Spinal cord (tissue), 10 donors: ENCODE measurements at places on chromosomes 16 and 17. TPM values are rescaled to one million over a fixed set of nuclear protein-coding genes. Genes with fewer than 3 reads are reported as not detected.

- no peak for DNase-seq
These were observed 5.5 kb downstream of the GAST start for GRCh38 chr17:41717408-41718286.

DNA sequence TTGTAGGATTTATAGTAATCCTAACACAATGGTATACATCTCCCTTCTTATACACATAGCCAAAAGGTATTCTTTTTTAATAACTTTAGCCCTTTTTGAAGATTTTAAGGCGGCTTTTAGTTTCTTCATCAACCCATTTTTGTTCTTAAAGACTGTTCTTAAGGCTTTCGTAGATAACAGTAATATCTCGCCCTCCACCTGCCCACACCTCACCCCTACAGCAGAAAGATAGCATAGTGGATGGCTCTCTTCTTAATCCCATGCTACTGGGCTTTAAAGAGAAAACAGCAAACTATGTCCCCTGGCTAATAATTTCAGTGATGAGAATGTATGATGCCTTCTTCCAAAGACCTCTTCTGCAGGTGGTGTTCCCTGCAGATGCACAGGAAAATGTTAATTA lies 8.6 kb downstream of the IGSF6 start:
- DNase-seq = no peak

- peak; percentile 51 for DNase-seq
These were observed 12.5 kb upstream of the C1QTNF8 start for GRCh38 chr16:1108299-1109252.

DNA sequence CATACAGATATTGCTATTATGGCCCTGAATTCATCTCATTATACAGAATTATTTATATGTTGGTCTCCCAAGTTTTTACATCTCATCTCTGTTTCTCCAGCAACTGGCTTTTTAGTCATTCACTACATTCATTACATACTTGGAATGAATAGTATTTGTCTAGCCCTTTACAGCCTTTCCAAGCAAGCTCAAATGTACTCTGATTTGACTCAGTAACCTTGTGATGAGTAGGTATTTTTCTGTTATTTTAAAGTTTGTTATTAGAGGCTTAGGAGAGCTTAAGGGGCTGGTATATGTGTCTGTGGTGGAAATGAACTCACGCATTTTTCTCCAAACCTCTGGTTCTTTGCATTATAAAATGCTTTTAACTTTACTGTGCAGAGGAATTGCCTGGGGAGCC lies 224.7 kb downstream of the SNX29 start:
- DNase-seq = no peak

DNA sequence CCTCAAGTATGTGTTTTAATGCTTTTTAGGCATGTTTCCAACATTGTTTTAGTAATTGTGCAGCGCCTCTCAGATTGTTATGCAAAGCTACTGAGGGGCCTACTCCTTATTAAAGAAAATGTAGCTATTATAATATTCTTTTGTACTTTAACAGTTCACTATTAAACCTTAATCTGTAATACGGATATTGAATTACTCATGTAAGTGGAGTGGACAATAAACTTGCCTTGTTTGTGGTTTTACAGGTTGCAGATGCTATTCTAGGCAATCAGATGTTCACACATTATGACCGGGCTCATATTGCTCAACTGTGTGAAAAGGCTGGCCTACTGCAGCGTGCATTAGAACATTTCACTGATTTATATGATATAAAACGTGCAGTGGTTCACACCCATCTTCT lies 41.0 kb downstream of the PTRH2 start:
- no peak for DNase-seq

- DNase-seq = no peak
These were observed 654 bp downstream of the LASP1 start for GRCh38 chr17:38870259-38871165.

DNA sequence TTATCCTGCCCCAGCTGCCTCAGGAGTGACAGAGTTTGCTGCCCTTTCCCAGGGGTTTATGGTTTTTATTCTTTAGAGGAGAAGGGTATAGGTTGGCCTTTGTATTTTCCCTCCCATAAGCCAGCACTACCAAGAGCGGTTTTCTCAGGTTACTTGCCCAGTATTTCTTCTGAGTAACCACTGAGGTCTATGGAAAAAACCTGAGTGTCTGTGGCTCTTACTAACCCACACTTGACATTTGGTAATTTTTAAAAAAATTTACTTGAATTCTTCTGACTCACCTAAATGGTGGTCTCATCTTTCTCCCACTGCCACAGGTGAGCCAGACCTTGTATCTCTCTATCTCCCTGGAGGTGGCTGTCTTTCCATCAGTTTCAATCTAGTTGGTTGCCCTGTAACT lies 6.0 kb downstream of the SLC7A6 start:
- no peak for DNase-seq

- no peak for DNase-seq
These were observed 204.2 kb upstream of the FOXF1 start for GRCh38 chr16:86306011-86306644.

DNA sequence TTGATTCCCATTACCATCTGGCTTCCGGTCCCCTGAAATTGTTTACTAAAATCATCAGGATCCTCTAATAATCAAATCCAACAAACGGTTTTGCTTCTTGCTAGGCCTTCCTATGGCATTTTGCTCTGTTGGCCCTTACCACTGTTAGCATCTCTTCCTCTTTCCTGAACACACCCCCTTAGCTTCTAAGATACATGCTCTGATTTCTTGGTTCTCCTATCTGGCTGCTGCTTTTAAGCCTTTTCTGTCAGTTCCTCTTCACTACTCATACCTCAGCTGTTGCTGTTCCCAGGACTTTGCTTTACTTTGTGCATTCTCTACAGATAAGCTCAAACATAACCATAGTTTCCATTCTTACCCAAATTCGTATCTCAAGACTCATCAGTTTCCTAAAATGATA lies 11.4 kb downstream of the CAPNS2 start:
- no peak for DNase-seq

DNA sequence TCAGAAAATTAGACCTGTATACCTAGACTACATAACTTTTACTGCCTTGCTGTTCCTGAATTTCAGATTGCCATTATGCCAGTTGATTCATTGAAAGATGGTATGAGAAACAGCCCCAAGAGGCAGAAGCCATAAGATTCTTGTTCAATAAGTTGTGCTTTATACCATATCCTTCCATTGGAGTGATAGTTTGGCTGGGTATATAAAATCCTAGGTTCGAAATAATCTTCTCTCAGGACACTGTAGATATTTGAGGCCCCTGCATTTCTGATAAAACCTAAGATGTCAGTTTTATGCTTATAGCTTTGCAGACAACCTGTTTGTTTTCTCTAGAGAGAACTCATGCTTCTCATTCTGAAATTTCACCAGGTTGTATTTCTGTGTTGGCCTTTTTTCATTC lies 9.6 kb upstream of the SDK2 start:
- DNase-seq = no peak

DNA sequence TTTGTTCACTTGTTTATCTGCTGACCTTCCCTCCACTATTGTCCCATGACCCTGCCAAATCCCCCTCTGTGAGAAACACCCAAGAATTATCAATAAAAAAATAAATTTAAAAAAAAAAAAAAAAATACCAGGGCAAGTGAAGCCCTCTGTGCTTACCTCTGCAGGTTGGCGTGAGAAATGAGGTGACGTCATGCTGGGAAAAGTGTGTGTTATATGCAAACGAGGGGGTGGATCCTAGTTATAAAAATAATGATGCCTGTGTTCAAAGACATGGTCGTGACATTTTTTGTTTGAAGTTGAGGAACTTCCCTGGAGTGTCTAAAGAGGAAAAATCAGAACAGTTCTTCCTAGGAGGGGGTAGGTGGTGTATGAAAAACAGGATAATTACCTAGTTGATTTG lies 20.2 kb downstream of the TMC7 start:
- no peak for DNase-seq

GRCh38 chr16:16164243-16164642 lies 59.1 kb downstream of the ABCC6 start:
- no peak for DNase-seq

DNA sequence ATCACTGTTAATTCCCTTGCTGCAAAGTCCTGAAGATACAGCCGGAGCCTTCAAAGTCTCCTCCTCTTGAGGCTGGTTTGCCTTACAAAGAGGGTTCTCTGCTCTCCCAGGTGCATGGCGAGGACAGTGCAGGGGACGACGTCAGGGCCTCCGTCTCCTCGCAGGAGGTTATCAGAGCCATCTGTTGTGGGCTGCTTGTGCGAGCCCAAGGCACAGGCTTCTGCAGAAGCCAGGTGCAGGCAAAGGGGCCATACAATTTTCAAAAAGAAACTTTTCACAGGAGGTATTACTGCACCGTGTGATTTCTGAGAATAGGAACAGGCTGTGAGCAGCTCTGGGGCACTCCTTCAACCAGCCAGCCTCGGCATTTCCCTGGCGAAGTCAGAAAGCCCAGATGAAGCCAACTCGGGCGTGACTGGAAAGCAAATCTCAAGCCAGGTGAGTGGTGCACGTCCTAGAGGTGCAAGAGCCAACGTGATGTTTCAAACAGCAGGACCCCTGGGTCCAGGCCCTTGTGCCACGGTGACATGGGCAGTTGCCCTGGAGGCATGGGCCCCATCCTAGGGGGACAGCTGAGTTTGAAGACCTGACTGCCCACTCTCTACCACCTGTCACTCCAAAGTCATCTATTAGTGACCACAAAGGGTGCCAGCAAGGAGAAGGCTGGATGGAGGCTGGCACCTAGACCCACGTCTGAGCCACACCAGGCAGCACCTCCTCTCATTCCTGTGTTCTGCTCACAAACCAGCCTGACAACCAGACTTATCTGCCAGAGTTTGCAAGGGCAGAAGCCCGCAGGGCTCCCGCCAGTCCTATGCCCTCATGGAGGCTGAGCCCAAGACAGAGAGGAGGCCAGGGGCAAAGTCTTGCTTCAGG lies 68.6 kb downstream of the SMPD3 start:
- no peak for DNase-seq

- no peak for DNase-seq
These were observed 21.1 kb downstream of the RARA start for GRCh38 chr17:40329839-40330794.

DNA sequence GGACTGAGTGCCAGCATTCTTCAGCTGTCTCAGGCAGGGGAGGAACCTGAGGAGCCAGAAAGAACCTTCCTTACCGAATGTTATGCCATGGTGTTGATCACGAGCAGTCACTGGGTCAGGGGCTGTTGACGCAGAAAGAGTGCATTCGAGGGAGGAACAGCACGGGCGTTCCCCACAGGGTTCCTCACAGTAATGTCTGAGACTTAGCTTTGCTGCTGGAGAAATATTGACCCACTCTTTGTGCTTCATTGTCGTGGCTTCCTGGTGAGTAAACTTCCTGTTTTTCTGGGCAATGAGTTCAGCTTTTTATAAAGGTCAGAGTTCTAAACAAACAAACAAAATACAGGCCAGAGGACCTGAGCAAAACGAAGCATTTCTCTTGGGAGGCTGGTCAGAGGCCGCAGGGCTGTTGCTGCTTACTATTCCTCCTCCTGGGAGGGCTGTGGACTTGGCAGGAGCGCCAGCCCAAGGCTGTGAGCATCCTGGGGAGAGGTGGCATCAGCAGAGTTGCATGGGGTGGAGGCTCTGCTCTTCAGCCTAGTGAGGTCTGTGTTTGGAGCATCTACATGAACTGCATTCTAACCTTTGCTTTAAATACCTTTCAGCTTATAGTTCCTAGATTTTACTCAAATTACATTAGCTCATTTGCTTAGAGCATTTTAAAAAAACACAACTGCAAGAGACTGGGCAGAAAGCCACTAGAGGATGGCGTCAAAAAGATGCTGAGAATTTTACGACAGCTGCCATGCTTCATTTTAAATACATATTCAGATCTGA lies 143.1 kb upstream of the CACNG5 start:
- no peak for DNase-seq

- DNase-seq = no peak
These were observed 101.3 kb downstream of the NOG start for GRCh38 chr17:56694825-56695224.

DNA sequence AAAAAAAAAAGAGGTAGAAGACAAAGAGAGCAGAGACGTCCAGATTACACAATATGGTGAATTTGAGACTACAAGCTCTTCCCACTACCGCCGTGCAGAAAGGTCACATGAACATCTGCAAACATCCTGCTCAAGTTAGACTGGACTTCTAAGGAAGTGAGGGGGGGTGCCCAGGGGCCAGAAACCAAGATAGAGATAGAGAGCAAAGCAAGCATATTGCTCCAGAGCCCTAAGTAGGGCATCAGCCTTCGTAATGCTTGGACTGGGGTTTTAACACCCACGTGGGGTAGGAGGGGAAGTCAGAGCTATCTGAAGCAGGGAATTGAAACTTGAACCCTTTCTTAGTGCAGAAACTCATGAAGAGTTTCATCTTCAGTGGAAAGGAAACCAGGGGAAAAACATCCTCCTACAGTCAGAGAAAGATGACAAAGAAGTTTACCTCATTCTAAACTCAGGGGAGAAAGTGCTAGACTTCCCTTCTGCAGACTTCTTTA lies 8.7 kb downstream of the CLEC19A start:
- no peak for DNase-seq

DNA sequence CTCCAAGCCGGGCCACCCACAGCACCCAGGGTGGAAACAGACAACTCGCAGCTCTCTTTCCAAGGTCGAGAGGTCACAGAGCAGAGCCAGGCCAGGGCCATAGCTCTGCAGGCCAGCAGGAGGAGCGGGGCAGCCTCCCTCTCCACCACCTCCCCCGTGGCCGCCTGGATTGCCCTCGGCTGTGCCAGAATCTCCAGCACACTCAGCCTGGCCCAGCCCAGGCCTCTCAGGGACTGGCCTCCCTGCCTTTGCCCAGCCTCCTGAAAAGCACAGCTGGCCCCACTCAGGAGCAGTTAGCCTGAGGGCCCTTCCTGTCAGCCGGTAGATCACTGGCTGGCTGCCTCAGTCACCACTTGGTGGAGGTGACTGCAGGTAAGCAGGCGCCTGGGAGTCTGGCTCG lies 85.8 kb upstream of the SEC14L1 start:
- no peak for DNase-seq

- DNase-seq = no peak
These were observed 1.0 kb downstream of the KAT8 start for GRCh38 chr16:31118223-31119155.

DNA sequence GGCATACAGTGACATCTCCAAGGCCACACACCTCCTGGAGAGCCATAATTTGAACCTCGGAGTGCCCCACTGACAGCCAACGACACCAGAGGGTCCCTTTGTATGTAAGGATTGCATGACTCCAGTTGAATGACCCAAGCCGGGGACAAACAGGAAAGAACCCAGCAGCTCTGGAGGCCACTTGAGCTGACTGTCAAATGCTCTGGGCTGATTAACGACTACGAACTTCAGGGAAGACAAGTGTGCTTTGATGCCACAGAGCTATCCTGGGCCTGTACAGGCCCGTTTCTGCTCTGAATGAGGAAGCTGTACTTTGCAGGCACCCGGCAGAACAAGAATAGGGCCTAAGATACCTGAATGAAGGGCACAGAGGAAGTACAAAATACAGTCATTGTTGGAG lies 404.6 kb downstream of the SLC39A11 start:
- DNase-seq = no peak

The SYCE1L gene
- total RNA-seq = 14.4 TPM

The CCDC78 gene
- 7.5 TPM for total RNA-seq

The UNC45B gene
- 0.11 TPM for total RNA-seq

The HBA1 gene
- total RNA-seq = 718 TPM

The CBX8 gene
- total RNA-seq = 3.6 TPM

The ACE gene
- total RNA-seq = 8.1 TPM

The NUTF2 gene
- 82.6 TPM for total RNA-seq

The CA5A gene
- not detected for total RNA-seq

The OR2C1 gene
- 0.55 TPM for total RNA-seq

The FOXJ1 gene
- total RNA-seq = 41.0 TPM
